ENCODE measurements at places on chromosomes 7 and 10. TPM values are rescaled to one million over a fixed set of nuclear protein-coding genes. Genes with fewer than 3 reads are reported as not detected.

Gene SLIT1
- 0.29 TPM for total RNA-seq

DNA sequence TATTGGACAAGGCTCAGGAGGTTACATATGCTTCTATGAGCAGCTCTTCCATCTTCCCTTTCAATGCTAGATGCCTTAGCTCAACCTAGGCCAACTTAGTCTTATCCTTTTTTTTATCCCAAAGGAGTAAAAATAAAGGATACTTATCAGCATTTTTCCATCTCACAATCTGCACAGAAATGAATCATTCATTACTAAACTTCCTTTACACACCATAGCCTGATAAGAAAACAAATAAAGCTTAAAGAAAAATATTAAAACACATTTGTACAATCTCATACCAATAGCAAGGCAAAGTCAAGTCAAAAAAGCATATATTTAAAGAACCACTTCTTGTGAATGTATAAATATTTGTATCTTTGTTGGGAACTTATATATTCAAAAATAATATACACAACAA lies 407.4 kb downstream of the GRM8 start:
- DNase-seq, result no peak
- no peak overlapping the region for H3K4me3 ChIP-seq
- no peaks in the 10 kb centered on the region for H3K4me1 ChIP-seq
- no peak overlapping the region for H3K27ac ChIP-seq
- H3K36me3 ChIP-seq, result no peaks in the 10 kb centered on the region

Gene CAMK2G
- total RNA-seq, result 55.5 TPM

Gene ACHE
- 0.15 TPM for total RNA-seq

GRCh38 chr10:69972981-69973397 lies 79.7 kb upstream of the MACROH2A2 start:
- no peaks in the 10 kb centered on the region for H3K36me3 ChIP-seq
- H3K4me1 ChIP-seq, result no peaks in the 10 kb centered on the region
- no peak overlapping the region for H3K4me3 ChIP-seq
- DNase-seq, result no peak
- H3K27me3 ChIP-seq, result no peaks in the 10 kb centered on the region

DNA sequence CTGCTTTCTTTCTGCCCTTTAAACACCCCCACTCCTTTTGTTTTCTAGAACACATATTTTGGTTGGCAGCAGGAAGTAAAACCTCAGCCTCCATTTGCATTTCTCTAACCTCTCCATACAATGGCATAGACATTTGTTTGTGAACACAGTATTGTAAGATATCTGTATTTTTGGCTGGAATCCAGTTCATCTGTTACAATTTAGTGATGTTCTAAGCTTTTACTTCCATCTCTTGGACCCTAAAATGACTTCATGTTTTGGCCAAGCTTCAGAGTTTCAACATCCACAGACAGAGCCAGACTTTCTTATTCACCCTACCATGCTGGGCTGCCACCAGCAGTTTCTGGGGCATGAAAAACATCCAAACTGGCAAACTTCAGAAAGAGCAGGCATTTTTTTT lies 21.1 kb upstream of the AUTS2 start:
- H3K4me3 ChIP-seq, result no peak overlapping the region
- no peaks in the 10 kb centered on the region for H3K27me3 ChIP-seq
- no peaks in the 10 kb centered on the region for H3K4me1 ChIP-seq
- H3K36me3 ChIP-seq, result no peaks in the 10 kb centered on the region
- no peak overlapping the region for H3K27ac ChIP-seq

Gene TAC1
- not detected for total RNA-seq

DNA sequence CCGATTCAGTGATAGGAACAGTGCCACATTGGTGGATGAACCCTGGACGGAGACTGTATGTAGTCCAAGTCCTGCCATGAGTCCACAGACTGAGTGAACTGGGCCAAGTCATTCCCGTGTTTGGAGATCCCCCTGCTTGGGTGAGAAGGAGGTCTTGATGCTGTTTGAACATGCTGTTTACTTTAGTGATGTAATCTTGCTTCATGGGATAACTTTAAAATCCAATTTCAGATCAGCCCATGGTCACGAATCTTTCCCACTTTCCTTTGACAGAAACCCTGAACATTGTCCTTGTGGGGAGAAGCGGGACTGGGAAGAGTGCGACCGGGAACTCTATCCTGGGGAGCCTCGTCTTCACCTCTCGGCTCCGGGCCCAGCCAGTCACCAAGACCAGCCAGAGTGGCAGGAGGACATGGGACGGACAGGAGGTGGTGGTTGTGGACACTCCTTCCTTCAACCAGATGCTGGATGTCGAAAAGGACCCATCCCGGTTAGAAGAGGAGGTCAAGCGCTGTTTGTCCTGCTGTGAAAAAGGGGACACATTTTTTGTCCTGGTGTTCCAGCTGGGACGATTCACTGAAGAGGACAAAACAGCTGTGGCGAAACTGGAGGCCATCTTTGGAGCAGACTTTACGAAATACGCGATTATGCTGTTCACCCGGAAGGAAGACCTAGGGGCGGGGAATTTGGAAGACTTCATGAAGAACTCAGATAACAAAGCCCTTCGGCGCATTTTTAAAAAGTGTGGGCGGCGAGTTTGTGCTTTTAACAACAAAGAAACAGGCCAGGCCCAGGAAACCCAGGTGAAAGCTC lies 26.6 kb downstream of the GIMAP8 start:
- DNase-seq, result no peak
- H3K4me3 ChIP-seq, result peak overlapping the region; percentile 23
- peaks cover 24% of the 10 kb centered on the region for H3K36me3 ChIP-seq
- no peaks in the 10 kb centered on the region for H3K27me3 ChIP-seq

DNA sequence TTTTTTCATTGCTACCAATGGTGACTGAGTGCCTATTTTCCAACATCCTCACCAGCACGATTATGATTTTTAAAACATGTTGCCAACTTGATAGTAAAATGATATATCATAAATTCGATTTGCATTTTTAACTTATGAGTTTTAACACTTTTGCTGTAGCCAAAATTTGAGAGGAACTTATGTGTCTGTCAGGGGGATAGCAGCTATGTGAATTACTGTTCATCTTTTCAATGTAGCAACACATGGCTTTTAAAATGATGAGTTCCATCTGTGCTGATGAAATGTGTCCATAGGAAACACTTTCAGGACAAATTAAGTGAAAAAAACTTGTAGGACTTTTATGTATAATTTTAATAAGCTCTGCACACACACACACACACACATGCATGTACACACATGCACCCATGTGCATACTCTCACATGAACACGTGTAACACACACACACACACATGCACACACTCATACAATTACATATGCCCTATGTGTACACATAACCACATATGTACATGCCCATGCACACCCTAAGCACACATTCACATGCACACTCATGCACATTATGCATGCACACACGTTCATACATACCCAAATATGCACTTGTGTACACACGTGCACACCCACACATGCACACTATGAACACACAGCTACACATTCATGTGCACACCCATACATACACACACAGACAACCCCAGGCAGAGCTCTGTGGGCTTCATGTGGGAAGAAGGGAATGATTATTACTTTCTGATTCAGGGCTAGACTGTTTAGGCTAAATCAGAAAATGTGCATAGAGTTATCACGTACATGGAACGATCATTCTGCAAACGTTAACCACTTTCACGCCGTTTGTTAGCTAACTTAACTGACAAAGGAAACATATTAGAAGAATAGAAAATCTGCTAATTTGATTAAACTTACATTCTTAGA lies 68.9 kb downstream of the C10orf143 start:
- H3K36me3 ChIP-seq, result no peaks in the 10 kb centered on the region
- no peak for DNase-seq
- no peaks in the 10 kb centered on the region for H3K4me1 ChIP-seq
- no peak overlapping the region for H3K4me3 ChIP-seq
- H3K27ac ChIP-seq, result no peak overlapping the region

DNA sequence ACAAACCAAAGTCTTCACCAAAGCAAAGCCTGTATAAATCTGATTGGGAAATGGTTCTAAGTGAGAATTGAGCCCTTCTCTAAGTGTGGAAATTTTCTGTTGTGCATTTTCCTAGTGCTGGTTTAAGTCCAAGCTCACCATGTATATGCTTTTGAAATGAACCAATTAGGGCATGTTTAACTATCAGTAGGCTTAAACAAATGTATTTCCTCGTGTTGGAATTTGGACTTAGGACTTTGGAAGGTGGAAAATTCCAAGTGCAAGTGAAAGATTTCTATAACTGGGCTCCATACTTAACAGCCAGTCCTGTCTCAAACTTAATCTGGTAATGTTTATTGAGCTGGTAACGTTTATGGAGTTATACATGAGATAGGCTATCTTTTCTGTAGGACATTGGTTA lies 28.5 kb downstream of the CCNY start:
- no peak overlapping the region for H3K4me3 ChIP-seq
- no peaks in the 10 kb centered on the region for H3K27me3 ChIP-seq

DNA sequence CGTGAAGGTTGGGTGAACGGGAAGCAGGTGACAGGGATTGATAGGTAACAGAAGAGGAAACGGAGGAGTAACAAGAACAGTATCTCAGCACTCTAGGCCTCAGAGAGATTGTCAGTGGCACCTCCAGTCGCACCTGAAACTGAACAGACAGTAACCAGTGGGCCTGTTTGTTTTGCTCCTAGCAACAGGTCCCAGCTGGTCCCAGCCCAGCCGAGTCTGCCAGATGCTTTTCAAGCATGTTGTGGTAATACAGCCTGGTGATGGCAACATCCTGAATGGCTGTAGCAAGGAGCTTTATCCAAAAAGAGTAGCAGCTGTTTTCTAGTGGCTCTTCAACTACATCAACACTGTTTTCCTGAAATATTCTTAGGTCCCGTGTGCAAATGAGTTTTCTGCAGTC lies 4.7 kb downstream of the CACNB2 start:
- H3K4me1 ChIP-seq, result peaks cover under 1% of the 10 kb centered on the region
- H3K4me3 ChIP-seq, result no peak overlapping the region
- DNase-seq, result no peak
- no peak overlapping the region for H3K27ac ChIP-seq
- no peaks in the 10 kb centered on the region for H3K27me3 ChIP-seq
- no peaks in the 10 kb centered on the region for H3K36me3 ChIP-seq

- no peak overlapping the region for H3K4me3 ChIP-seq
- H3K36me3 ChIP-seq, result no peaks in the 10 kb centered on the region
- H3K4me1 ChIP-seq, result no peaks in the 10 kb centered on the region
Observed at GRCh38 chr7:134472572-134473244, 13.8 kb upstream of the AKR1B1 start.

DNA sequence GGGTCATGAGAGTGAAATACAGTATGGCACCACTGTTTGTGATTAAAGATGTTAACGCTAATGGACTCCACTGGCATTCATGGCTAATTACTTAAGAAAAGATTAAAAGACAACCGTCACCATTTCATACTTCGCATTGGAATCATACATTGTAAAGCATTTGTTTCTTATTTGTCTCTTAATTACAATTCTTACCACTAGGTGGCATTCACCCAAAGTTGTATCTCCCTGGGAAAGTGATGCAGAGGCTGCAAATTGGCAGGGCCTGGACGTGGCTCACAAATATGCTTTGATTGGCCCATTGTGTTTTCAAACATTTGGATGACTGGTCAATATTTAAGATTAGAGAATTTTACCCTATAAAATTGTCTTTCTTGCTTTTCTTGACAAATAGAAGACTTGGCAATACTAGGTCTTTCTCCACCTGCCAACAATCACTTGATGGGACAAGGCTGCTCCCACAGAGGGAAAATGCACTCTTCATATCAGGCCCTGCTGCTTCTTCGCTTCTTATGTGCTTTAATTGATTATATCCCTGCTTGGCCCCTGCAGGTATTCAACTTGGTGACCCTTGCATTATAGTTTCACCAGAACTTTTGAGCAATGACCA lies 72.1 kb upstream of the STARD3NL start:
- no peak overlapping the region for H3K27ac ChIP-seq
- H3K36me3 ChIP-seq, result no peaks in the 10 kb centered on the region
- peaks cover 4% of the 10 kb centered on the region for H3K27me3 ChIP-seq
- no peak overlapping the region for H3K4me3 ChIP-seq

GRCh38 chr10:58453105-58453504 lies 59.6 kb upstream of the BICC1 start:
- H3K4me3 ChIP-seq, result no peak overlapping the region
- H3K36me3 ChIP-seq, result no peaks in the 10 kb centered on the region
- no peak for DNase-seq

- H3K4me1 ChIP-seq, result no peaks in the 10 kb centered on the region
- no peak for DNase-seq
- peaks cover 74% of the 10 kb centered on the region for H3K36me3 ChIP-seq
- no peak overlapping the region for H3K4me3 ChIP-seq
Observed at GRCh38 chr7:128997181-128997580, 57.7 kb downstream of the TNPO3 start.

DNA sequence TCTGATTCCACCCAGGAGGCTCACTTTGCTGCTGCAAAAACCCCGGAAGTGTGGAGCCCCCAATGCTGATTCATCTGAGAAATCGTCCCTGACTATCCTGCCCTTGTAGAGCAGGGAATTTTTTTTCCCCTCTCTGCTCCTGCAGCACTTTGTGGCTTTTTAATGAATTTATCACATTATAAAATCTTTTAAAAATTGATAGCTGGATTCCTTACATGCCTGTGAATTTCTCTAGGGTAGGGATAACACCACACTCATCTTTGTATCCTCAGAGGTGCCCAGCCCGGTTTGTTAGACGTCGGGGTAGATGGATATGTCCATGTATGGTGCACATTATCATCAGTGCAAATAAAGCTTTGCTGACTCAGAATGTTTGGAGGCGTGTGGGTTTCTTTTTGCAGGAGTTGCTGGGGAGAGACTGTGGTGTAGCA lies 185.7 kb downstream of the STK31 start:
- no peak overlapping the region for H3K4me3 ChIP-seq
- H3K27ac ChIP-seq, result no peak overlapping the region
- no peaks in the 10 kb centered on the region for H3K36me3 ChIP-seq
- H3K27me3 ChIP-seq, result peaks cover 9% of the 10 kb centered on the region
- peaks cover 8% of the 10 kb centered on the region for H3K4me1 ChIP-seq

DNA sequence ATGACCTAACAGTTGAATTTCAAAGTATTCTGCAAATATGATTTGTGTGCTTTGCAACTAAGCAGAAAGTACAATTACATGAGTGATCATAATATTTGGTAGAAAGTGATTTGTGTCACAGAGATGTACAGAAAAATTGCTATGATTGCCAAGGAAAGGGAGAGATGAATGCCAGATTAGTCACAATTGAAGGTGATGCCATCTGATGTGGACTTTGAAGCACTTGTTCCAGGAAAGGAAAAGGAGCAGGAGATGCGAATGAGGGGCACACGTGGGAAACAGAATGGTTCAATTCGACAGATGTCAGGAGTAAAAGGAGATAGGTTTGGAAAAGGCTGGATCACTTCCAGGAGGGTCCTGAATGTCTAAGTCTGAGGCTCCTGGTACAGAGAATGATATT lies 153.1 kb upstream of the LAMB4 start:
- DNase-seq, result no peak
- H3K27ac ChIP-seq, result no peak overlapping the region
- H3K27me3 ChIP-seq, result no peaks in the 10 kb centered on the region
- H3K36me3 ChIP-seq, result no peaks in the 10 kb centered on the region
- no peak overlapping the region for H3K4me3 ChIP-seq

GRCh38 chr10:122656308-122656705 lies 43.3 kb downstream of the C10orf120 start:
- no peak overlapping the region for H3K27ac ChIP-seq
- no peaks in the 10 kb centered on the region for H3K4me1 ChIP-seq
- H3K4me3 ChIP-seq, result no peak overlapping the region
- no peaks in the 10 kb centered on the region for H3K27me3 ChIP-seq

GRCh38 chr10:100923580-100923979 lies 10.8 kb downstream of the SLF2 start:
- peaks cover 74% of the 10 kb centered on the region for H3K36me3 ChIP-seq
- H3K27ac ChIP-seq, result no peak overlapping the region
- H3K4me1 ChIP-seq, result no peaks in the 10 kb centered on the region
- no peak overlapping the region for H3K4me3 ChIP-seq

- no peak overlapping the region for H3K27ac ChIP-seq
- H3K4me1 ChIP-seq, result peaks cover 10% of the 10 kb centered on the region
- H3K27me3 ChIP-seq, result no peaks in the 10 kb centered on the region
- H3K4me3 ChIP-seq, result no peak overlapping the region
- peak; percentile 21 for DNase-seq
Observed at GRCh38 chr10:2927958-2928840, 139.1 kb upstream of the PFKP start.
